ENCODE measurements at places on chromosomes 12 and 14.

DNA sequence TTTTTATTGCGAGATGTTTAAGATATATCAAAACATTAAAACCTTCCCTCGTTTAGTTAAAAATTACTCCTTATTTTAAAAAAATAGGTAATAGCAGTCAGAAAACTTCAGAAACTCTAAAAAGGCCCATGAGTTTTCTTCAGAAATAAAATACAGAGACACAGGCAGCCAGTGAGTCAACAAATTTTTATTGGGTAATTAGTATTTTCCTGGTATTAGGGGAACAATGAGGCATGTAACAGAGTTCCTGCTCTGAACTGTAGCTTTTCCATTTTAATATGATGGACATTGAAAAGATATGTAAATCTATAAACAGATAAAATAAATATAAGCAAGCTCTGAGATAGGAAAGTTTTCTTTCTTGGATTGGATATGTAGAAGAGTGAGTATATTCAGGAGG is 399 bp upstream of the ZNF705A start:
- DNase-seq = no peak

- DNase-seq = no peak
Measured at GRCh38 chr14:36805131-36805559, 143.5 kb downstream of the PAX9 start.

GRCh38 chr12:82458101-82458500 is 99.8 kb downstream of the METTL25 start:
- DNase-seq = no peak

DNA sequence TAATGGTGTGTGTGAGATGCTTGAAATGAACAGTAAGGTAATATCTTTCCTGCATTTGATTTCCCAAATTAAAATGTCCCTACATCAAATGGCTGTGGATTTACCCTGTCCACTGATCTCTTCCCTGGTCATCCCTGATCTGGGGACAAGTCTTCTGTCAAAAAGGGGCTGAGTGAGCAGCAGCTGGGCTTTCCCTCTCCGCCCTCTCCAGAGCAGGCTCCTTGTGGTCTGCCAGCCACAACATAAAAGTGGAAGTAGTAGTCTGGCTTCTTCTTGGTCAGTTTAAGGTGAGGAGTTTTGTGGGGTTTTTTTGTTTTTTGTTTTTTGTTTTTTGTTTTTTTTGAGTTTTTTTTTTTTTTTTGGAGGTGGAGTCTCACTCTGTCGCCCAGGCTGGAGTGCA is 25.2 kb upstream of the PLXNC1 start:
- DNase-seq = peak; percentile 77

DNA sequence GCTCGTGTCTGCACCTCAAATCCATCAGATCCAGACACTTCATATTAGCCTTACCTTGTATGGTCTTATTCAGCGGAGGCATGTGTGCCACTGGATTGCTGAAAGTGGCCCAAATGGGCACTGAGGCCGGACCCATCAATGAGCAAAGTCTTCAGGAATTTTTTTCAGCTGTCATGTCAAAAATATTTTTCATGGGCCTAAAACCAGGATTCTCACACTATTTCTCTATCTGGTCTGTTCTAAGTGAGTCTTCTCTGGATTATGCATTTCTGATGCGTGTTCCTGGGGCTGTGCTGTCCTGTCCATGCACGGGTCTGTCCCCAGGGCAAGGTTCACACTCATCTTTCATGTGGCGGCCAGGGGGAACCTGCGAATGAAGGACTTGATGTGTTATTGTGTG is 94.6 kb downstream of the KCNA5 start:
- DNase-seq = no peak

DNA sequence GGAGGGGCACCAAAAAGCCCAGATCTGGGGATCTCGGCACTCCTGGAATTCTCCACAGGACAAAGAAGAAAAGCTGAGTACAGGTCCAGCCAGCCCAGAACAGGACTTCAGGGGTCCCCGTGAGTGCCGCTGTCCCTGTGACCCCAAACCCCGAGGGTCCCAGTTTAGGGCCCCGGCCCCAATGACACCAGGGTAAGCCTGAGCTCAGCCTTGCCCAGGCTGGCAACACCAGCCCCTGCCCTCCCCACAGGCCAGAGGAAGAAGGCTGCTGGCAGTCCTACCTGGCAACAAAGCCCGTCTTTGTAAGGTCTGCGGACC is 1.8 kb downstream of the CDK2AP1 start:
- DNase-seq = no peak

- no peak for DNase-seq
Measured at GRCh38 chr12:58533652-58534051, 386.7 kb downstream of the LRIG3 start.

GRCh38 chr12:96980991-96981414 is 73.9 kb downstream of the NEDD1 start:
- DNase-seq = peak; percentile 8

GRCh38 chr12:47903151-47903611 is 1.6 kb downstream of the VDR start:
- peak; percentile 48 for DNase-seq

- DNase-seq = no peak
Measured at GRCh38 chr14:104585966-104586697, 6.6 kb downstream of the C14orf180 start.

- DNase-seq = peak; percentile 52
Measured at GRCh38 chr14:89207925-89208328, 209.1 kb downstream of the FOXN3 start.

- DNase-seq = no peak
Measured at GRCh38 chr12:125105600-125105999, 40.4 kb downstream of the AACS start.

DNA sequence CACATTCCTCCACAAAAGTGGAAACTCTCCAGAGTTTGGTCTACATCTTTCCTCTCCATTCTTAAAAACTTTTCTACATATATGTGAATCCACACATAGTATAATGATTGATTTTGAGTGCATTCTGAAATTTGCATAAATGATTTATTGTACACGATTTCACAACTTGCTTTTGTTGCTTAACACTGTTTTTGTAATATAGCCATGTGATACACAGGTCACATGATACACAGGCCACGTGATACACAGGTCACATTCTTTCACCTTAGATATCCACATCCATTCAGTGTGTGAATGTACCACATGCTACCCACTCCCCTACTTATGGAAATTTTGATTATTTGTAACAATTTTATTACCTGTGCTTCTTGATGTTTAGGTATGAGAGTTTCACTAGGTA is 319.1 kb downstream of the ZFP36L1 start:
- DNase-seq = peak; percentile 45

DNA sequence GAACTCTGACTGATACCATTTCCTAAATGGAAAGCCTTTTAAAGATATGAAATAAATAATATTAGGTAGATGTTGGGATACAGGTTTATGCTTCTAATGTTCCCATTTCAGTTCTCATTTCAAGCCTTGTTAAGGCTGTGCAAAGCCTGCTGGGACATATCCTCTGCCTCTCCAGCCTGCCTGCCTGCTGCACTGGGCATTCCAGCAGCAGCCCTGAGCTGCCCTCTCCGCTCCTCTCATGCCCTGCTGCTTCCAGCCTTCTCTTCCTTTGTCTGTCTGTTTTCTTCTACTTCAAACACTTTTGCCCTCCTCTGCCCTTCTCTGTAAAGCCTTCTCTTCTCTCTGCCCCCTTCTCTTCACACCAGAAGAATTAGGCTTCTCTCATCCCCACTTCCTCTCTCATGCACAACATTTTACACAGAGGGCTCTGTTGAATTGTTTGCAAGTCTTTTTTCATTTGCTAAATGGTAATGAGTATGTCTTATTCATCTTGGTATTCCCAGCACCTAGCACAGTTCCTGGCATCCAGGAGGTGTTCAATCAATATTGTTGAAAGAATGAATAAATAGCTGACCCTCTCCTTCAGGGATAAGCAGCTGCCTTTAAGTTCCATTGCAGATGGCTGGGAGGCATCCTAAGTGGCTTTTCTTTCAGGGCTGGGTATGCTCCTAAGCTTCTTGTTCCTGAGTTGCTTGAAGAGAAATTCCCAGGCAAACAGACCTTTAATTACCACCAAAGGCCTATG is 292.3 kb downstream of the TMEM117 start:
- DNase-seq = no peak

DNA sequence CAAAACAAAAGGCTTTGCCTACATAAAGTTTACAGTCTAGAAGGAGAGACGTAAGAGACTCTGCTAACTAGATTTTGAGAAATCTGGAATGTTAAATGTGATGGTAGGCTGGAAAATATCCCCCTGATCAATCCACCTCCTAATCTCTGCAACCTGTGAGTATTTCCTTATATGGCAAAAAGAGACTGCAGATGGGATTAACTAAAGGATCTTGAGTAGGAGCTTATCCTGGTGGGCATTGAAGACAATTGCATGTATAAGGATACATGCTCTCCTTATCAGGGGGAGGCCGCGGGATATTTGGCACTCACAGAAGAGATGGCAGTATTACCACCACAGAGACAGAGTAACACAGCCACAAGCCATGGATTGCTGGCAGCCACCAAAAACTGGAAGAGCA is 95.2 kb downstream of the EGLN3 start:
- no peak for DNase-seq

DNA sequence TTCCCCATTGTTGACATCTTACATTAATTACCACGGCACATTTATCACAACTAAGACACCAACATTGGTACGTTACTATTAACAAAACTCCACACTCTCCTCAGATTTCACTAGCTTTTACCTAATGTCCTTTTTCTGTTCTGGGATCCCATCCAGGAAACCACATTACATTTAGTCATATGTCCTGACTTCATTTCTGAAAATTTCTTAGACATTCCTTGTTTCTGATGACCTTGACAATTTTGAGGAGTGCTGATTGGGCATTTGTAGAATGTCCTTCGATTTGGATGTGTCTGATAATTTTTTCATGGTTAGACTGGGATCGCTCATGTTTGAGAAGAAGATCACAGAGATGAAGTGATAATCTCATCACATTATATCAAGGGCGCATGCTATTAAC is 34.6 kb upstream of the ACSM4 start:
- no peak for DNase-seq

DNA sequence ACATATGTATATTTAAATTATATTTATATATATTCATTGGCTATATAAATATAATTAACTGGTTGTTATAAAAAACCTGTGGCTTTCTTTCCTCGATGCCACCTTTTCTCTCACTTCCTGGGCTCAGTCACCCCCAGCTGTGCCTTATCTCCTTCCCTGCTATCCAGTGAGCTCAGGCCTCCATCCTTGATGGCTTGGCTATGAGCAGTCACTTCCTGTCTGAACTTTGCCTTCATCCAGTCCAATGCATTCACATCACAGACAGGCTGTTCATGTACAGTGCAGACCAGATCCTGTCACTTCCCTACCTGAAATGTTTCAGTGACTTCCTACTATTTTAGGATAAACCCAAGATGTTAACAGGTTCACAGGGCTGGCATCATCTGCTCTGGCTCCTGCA is 115.3 kb upstream of the PRB2 start:
- no peak for DNase-seq

DNA sequence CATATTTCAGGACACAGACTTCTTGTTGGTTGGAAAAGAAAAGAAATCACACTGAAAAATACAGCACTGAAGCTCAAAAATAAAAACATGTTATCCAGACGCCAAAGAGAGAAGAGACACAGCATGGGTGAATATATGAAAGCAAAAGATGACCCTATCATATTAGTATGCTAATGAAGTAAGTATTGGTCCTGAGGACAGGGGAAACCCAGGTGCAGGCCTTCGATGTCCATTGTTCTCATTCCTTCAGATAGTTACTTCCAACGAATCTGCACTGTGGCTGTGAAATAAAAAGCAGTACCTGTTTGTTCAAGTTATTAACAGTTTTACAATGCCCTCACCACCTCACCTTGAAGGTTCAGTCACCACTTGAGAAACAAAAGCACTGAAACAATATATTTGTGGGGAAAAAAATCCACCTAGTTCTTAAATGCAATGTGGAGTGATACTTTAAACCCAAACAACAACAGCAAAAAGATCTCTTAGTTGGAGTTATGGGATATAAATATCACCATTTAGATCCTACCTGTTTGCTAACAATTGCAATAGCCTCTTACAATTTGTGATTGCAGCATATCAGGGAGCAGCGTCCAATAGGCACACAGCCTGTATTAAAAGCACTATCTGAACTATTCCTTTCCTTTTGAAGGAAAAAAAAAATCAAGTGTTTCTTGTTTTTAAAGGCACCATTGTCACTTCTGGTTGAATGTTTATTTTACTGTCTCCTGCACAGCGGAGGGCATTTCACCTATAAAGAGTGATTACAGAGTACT is 188.1 kb downstream of the BCAT1 start:
- no peak for DNase-seq

GRCh38 chr12:946631-947030 is 2.9 kb downstream of the RAD52 start:
- peak; percentile 11 for DNase-seq

- no peak for DNase-seq
Measured at GRCh38 chr14:103273145-103273744, 60.8 kb upstream of the EIF5 start.

DNA sequence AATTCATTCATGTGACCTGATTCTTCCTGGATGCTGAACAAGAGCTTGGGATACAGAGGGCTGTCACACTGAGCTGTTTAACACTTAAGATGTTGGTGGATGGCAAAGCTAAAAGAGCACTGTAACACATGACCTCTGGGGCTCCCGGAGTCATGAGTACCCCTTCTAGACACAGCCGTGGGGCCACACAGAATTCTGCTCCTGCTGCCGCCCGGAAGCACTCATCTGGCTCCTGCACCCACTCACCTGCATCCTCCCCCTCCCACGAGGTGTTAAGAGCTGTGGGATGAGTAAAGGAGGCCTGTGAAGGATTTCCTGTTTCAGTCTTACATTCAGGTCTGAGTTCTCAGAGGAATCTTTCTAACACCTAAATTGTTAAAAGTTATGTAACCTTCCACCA is 78.0 kb upstream of the SSTR1 start:
- no peak for DNase-seq

DNA sequence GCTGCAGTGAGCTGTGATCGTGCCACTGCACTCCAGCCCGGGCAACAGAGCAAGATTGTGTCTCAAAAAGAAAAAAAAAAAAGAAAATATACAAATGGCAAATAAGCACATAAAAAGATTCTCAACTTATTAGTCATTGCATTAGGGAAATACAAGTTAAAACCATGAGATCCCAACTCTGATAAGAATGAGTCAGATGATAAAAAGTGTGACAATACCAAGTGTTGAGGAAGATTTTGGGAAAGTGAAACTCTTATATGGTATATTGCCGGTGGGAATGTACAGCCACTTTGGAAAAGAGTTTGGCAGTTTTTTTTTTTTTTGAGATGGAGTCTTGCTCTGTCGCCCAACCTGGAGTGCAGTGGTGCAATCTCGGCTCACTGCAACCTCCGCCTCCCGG is 7.6 kb upstream of the PRPF40B start:
- DNase-seq = no peak

DNA sequence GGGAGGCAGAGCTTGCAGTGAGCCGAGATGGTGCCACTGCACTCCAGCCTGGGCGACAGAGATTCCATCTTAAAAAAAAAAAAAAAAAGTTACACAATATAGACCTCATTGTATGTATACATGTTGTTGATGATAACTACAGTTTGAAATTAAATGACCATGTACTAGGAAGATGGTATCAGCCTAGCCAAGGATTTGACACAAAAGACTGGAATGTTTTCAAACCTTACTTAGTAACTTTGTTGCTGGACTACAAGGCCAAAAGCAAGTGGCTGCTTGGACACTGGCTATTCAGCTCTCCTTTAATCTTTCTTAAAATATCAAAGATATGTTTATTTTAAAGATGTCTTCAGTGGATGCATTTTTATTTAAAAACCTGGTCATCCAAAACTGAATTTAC is 18.9 kb upstream of the NUDT4 start:
- no peak for DNase-seq

- no peak for DNase-seq
Measured at GRCh38 chr12:46244273-46244915, 24.4 kb downstream of the SLC38A1 start.

Measured in MV-4-11 (cell line).